GM13977 (cell line): ENCODE measurements at places on chromosomes 2 and 18.
A peak's percentile ranks its signal among the peaks of the same experiment; 100 is the strongest.

GRCh38 chr2:864501-865106 is 86.0 kb upstream of the SNTG2 start:
- no peak for DNase-seq

DNA sequence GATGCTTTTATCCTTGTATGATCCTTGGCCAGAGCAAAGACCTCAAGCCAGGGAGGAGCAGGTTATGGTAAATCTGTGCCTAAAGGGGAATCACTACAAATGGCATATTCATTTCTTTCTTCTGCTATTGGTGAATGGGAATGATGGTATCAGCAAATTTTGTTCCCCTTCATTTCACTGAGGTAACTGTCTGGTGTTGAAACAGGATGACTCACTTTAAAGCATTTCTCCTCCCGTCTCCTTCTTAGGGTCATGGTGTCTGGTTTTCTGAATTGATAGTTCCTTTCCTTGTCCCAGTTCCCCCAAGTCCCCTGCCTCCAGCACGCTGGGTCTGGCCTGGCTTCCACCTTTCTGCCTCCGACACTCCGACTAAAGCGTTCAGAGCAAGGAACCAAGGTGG is 109.2 kb downstream of the MREG start:
- DNase-seq: no peak

- no peak for DNase-seq
Measured at GRCh38 chr2:189954989-189955388, 107.5 kb downstream of the MSTN start.

DNA sequence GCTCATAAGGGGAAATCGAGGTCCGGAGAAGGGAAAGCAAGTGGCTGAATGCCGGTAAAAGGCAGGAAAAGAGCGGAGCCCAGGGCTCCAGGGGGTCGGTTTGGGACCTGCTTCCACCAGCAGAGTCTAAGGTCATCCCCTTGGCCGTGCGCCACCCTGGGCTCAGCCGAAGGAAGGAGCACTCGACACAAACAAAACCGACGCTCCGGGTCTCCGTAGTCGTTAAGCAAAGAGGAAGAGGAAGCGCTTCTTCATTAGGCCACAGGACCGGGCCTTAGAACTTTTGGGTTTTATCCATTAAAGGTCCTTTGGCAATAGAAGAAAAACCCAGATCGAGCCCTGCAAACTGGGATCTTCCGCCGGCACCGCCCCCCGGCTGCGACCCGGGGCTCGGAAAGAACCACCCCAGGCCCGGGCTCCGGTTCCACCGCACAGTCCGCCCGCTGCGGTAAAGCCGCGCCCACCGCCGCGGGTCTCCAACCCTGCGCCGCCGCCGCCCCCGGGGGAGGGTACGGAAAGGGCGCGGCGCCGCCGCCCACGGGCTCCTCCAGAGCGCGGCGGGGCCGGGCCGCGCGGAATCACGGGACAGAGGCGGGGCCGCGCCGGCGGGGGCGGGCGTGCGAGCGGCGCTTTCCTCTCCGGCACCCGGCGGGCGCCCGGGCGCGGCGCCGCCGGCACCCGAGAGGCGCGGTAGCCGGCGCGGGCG is at the start of gene TTL:
Gene TTL, plus strand, starts transcription at position 629 of the 706 bp plus-strand sequence. CDS start 189 bp downstream, outside the sequence.
- peak; percentile 95 for DNase-seq

- DNase-seq: no peak
Measured at GRCh38 chr18:54148151-54148550, 76.3 kb downstream of the MBD2 start.

- DNase-seq: no peak
Measured at GRCh38 chr18:22983175-22983574, 50.0 kb downstream of the RBBP8 start.

- no peak for DNase-seq
Measured at GRCh38 chr2:143877876-143878530, 641.9 kb downstream of the ZEB2 start.

DNA sequence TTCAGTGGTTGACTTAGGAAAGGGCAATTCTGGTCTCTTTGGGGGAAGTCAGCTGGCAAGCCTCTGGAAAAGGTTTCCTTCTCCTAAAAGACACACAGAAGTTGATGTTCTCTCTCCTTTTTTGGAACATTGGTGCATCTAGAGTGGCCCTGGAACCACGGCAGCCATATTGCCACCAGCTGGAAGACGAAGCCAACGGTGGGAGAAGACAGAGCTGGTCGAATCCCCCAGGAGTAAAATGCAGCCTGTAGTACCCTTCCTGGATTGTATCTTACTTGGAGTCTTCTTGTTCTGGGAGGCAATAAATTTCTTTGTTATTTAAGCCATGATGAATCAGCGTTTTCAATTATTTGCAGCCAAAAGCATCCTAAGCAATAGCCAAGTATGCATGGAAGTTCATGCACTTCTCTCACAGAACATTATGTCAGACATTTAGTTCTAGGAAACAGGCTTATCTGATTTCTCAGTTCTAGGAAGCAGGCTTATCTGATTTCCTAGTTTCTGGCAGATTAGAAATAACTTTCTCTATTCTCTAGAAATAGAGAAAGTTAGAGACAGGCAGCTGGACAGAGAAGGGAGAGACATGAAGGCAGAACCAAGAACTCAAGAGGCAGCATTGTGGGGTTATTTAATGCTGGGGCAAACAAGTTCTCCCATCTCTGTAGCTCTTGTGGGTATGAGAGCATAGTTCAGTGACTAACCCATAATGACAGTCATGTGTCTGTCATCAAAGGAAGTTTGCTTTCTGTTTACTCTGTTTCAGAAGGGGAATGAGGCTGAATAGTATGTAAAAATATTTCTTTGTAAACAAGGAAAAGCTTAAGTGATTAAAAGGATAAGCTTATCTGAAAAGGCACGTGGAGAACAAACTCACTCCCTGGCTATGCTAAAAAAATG is 40.5 kb upstream of the NABP1 start:
- DNase-seq: peak; percentile 12

GRCh38 chr2:241977557-241978300 is 108.2 kb downstream of the RTP5 start:
- no peak for DNase-seq

DNA sequence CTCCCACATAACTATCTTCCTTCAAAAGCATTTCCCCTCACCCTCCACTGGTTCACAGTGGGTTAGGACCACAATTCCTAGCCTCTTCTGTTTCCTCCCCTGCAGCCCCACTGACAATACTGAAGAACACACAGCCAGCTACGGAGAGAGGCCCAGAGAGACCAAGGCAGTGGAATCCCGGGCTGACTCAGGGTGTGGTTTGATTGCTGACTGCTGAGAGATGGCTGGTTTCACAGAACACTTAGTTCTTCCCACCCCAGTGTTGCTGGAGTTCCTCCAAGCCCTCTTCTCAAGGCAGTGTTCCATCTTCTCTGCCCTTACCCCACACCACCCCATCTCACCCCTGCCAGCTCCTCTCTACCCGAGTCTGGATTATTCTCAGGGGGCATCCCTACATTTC is 43.3 kb upstream of the ZFP36L2 start:
- DNase-seq: peak; percentile 31

GRCh38 chr18:43571078-43571689 is 293.9 kb upstream of the SYT4 start:
- peak; percentile 20 for DNase-seq

- no peak for DNase-seq
Measured at GRCh38 chr18:6493194-6493593, 78.5 kb upstream of the L3MBTL4 start.

DNA sequence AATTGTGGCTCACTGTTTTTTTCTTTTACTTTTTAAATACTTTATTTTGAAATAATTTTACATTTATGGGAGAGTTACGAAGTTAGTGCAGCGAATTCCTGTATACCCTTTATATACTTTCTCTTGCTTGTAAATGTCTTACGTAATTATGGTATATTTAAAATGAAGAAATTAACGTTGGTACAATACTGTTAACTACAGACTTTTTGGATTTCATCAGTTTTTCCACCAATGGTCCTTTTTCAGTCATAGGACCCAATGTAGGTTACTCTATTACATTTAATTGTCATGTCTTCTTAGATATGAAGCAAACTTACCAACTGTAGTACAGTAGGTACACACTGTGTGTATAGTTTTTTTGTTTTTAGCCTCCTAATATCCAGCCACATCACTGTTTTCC is 76.3 kb downstream of the BOLA3 start:
- no peak for DNase-seq

- DNase-seq: no peak
Measured at GRCh38 chr2:79103214-79103613, 15.4 kb upstream of the REG1B start.

GRCh38 chr2:197089655-197090054 is 163.1 kb upstream of the PGAP1 start:
- DNase-seq: no peak

DNA sequence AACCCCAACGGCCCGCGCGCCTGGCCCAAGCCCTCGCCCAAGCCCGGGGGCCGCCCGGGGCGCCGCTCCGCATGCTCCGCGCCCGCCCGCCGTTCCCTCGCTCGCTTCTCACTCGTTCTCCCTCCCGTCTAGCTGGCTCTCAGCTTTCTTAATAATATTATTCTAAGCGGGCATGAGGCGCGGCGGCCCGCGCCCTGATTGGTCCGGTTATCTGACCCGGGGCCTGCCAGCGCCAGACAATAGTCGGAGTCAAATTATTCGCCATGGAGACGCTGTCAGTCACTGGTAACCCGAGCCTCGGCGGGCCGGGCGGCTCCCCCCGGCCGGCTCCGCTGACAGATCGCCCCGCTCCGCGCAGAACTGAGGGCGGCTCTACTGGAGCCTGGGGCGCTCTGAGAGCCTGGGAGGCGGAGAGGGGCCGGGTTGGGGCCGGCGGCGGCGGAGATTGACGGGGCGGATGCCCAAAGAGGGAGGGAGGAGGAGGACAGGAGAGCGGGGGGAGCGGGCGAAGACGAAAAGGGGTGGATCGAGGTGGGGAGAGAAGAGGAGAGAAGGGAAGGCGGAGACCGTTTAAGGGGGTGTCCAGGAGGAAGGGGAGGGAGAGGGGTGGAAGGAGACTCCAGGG is at the start of gene SIX2:
Gene SIX2, minus strand, starts transcription at position 150 of the 625 bp plus-strand sequence. CDS start 342 bp downstream, outside the sequence.
- peak; percentile 77 for DNase-seq

- no peak for DNase-seq
Measured at GRCh38 chr2:55751966-55752365, 58.3 kb upstream of the PNPT1 start.

DNA sequence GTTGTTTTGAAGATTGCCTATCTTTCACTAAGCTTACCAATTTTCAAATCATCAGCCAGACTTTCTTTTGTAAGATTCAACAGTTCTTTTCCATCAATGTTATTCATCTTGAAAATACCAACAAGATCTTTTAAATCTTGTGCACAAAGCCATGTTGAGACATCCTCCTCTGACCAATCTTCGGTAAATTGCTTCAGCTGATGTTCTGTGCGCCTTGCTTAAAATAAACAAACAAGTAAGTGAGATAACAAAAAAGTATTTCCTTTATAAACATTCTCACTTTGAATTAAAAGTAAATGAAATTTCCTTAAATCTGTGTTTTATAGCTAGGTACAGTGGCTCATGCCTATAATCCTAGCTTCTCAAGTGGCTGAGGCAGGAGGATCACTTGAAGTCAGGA is 30.3 kb downstream of the WDSUB1 start:
- no peak for DNase-seq

- no peak for DNase-seq
Measured at GRCh38 chr2:72238311-72238710, 90.6 kb upstream of the CYP26B1 start.

DNA sequence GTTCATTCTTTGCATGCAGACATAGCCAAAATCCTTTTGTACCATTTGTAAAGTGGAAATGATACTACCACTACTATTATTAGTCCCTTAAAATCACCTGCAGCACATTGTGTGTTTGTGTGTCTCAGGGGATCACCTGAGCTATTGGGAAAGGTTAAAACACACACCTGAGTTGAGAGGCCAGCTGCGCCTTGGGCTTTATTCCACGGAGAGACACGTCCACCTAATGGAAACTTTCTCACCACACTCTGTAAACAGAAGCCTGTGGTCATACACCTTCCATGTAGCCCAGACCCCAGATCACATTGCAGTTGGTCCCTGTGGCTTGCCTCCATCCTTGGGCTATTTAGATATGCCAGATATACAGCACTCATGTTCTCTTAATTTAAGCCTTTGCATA is 81.8 kb upstream of the SH3BP4 start:
- no peak for DNase-seq

DNA sequence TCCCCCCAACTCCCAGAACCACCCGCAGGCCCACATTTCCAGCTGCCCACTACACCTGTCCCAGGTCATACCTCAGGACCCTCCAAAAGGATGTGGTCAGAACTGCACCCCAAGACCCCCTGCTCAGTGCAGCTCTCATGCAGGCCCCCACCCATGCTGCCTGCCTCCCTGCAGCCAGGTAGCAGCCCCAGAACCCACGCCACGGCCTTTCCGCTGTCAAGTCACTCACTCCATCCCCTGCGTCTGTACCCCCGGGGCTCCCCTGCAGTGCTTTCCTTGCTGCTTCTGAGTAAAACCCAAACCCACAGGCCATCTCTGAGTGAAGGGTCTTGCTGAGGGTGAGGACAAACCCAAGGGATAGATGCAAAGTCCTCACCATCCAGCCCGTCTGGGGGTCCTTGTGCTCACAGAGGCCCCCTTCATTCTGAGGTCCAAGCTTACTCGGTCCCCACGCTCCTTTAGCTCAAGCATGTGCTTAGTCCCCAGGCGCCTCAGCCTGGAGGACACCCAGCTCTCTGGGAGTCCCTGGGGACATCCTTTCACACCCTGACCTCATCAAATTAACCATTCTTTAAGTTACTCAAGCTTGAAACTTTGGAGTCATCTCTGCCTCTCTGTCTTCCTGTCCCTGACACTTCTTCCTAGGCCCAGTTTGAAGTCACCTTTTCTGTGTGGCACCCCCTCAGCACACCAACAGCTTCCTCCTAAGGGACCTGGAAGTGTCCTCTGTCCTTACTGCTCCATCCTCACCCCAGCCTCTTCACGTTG is 130.1 kb downstream of the SMAD7 start:
- peak; percentile 85 for DNase-seq

DNA sequence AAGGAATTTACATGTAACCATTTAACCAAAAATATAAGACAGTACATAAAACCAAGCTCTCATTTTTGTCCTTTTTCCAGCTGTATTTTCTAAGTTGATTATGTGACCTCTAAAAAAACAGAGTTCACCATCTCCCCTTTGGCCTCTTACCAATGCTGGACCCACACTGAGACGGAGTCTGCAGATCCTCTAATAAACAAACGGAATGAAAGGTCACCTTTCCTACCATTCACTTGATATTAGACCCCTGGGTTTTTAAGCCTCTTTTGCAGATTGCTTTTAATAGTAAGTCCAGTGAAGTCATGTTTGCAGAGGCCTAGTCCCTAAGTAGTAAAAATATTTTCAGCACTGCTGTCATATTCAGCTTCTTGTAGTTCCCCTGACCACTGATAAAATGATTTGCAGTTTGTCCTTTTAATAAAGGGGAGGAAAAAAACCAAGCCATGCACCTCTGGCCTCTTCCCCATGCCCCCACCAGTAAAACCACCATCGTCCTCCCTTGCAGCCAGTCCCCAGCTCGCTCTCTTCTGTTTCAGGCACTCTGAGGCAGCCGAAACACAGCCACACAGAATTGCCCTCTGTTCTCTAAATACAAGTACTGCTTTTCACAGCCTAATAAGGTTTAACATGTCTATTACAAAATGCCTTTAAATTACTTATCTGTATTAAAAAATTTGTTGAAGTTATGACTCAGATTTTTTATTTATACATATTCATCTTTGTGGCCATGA is 427.5 kb downstream of the PARD3B start:
- no peak for DNase-seq

GRCh38 chr18:77147418-77147852 is 14.9 kb upstream of the MBP start:
- no peak for DNase-seq
